ENCODE measurements at places on chromosomes 3 and 15.

DNA sequence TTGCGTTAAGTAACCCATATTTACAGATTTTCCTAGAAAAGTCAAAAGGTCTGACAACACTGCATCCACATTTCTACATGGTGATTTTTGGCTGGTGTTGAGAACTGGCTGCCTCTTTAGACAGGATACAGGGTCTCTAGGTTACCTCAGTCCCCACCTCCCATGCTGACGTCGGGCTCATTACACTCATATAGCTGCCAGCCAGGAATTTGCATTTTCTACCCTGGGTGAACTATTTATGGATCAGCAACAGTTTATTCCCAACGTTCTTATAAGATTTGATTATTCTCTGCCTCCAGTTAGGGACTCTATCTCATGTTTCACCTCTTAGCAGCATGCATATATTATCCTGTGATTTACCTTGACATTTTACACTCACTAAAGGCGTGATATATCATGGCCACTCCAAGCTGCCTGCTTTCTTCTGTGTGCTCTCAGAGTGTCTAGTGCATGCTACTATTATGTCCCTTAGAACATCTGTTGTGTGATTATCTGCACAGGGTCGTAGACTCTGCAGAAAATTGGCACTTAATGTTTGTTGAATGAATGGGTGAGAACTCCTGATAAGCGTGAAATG is 49.0 kb downstream of the CLDN11 start:
- DNase-seq, result no peak

DNA sequence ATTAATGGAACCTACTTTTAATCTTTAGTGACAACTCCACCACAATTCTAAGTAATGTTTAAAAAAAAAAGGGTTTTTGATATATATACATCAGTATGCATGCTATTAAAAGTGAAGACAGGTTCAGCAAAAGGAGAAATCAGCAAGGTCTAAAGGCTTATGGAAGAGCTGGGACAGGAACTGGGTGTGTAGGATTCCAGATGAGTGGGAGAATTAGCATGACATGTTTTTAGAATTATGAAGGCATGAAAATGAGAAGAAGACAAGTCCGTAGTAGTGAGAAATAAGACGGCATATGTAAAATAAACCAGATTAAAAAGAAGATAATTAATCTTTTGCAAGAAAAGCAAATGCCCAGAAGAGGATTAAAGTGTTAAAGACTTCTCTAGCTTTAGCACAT is 52.0 kb downstream of the CBLB start:
- DNase-seq, result no peak

GRCh38 chr15:61053401-61053965 is 175.6 kb downstream of the RORA start:
- no peak for DNase-seq

GRCh38 chr3:124532071-124532470 is 198.2 kb upstream of the UMPS start:
- DNase-seq, result no peak

- no peak for DNase-seq
Observed at GRCh38 chr3:36397841-36398240, 17.5 kb downstream of the STAC start.

DNA sequence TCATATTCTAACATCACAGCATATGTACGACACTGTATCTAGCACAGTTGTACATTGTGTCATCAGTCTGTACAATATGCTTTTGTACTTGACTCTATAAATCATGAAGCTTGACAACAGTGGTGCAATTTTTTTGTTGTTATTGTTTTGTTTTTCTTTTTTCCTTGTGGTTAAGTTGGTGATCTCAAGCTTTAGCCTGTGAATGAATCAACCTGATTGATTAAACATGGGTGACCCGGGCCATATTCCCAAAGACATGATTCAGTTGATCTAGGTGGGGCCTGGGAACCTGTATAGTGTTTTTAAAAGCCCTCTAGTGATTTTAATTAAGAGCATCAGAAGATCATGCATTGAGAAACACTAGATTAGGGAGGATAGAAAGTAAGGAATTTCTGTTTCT is 101.8 kb upstream of the AADACL2 start:
- no peak for DNase-seq
